Foreskin melanocyte (primary cell): ENCODE measurements at places on chromosomes 1 and 21.

GRCh38 chr1:153921803-153922075 is 1.0 kb downstream of the GATAD2B start:
- no peak for DNase-seq

DNA sequence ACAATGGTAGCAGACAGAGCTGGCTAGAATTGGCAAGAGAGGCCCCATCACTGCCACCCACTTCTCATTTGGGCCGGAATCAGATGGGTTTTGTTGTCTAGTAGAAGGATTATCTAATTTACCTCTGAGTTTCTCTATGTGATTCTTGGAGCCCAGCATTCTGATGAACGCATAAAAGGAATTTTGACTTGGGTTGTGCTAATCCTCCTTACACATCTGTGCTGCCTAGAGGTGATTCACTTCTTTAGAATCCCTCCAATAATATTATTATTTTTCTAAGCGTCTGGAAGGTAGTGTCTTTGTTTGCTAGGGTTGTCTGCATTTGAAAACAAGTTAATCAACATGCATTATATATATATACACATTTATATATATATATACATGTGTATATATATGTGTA is 118.1 kb downstream of the RUNX1 start:
- DNase-seq, result no peak

- no peak for DNase-seq
These were observed 70.6 kb downstream of the TGFB2 start for GRCh38 chr1:218415726-218416125.

GRCh38 chr1:46183079-46183847 is 7.0 kb upstream of the P3R3URF start:
- DNase-seq, result peak; percentile 52

GRCh38 chr1:22257290-22258275 is 114.7 kb upstream of the WNT4 start:
- no peak for DNase-seq

DNA sequence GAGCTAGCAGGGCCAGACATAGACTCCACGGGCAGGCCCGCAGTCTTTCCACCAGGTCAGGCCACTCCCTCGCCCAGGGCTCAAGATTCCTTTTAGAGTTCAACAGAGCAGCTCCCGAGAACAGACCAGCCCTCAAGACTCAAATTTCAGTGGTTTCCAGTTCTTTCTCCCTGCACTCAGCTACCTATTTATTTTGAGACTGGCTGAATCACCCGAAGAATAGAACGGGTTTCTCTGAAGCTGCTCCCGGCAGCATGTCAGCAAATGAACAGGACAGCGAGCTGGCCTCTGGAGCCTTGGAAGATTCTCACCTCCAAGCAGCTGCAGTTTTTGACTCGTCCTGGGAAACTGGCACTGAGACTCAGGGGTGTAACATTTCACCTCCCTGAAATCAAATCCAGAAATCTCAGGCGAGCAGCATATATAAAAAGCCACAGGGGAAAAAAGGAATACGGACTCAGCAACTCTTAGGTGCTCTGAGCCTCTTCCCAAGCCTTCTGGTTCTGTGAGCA is 177.9 kb downstream of the CLIC6 start:
- DNase-seq, result no peak

GRCh38 chr1:151720974-151721787 is at the start of gene RIIAD1:
RIIAD1 (plus strand) TSS chr1:151721522; CDS start chr1:151721537, 15 bp downstream.
- DNase-seq, result no peak

- DNase-seq, result no peak
These were observed 152.9 kb downstream of the FCRL5 start for GRCh38 chr1:157399343-157399983.

DNA sequence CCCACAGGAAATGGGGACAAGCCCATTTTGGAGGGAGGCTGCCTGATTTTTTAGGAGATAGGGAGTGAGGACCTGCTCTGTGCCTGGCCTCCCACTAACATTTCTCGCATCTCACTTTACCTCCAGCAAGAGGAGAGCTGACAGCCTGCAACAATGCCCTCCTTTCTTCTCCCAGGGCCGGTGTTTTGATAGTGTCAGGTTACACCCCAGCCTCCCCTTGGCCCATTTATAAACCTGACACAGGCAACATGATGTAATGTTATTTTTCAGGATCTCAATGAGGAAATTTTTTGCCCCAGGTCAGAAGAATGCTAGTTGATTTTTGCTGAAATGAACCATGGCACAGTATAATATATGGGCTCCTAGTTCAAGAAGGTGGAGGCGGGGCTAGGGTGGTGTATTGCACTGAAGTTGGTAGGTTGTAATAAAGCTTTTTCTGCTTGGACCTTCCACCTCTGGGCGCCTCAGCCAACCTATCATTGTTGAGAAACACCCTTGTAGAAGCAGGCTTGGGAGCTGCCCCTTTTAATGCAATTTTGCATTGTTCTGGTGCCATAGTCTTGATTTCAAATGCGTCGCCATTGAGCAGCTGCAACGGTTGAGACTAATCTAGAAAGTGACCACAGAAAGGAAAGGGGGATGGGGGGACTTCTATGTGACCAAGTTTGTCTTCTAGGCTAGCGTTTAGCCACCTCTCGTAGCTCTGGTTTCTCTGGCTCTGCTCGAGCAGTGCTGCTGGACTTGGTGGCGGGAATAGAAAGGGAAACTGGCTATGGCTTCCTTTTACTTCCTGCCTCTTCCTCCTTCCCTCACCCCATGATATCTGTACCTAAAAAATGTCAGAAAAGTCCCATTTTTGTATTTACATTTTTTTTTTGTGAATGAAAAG is 53.0 kb downstream of the PBX1 start:
- DNase-seq, result no peak

DNA sequence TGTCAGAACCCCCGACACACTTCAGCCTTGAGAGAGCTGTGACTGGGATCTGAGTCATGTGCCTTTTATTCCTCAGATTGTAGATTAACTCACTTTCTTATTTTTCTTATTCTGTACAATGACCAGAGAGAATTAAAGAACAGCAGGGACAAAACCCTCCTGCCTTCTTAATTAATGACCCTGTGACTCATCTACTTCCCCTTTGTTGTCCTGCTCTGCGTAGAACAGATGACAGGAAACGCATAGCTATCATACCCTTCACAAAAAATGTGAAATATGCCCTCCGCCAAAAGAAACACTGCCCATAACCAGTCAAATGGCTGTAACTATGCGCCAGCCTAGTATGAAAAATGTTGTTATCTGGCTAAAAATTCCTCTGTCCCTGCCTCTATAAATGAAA is 9.1 kb upstream of the PADI2 start:
- peak; percentile 97 for DNase-seq

GRCh38 chr1:193539731-193540459 is 353.5 kb upstream of the B3GALT2 start:
- no peak for DNase-seq

- DNase-seq, result no peak
These were observed 6.2 kb upstream of the ANKRD65 start for GRCh38 chr1:1427106-1427819.

GRCh38 chr1:246580497-246581370 is 14.5 kb downstream of the CNST start:
- no peak for DNase-seq

DNA sequence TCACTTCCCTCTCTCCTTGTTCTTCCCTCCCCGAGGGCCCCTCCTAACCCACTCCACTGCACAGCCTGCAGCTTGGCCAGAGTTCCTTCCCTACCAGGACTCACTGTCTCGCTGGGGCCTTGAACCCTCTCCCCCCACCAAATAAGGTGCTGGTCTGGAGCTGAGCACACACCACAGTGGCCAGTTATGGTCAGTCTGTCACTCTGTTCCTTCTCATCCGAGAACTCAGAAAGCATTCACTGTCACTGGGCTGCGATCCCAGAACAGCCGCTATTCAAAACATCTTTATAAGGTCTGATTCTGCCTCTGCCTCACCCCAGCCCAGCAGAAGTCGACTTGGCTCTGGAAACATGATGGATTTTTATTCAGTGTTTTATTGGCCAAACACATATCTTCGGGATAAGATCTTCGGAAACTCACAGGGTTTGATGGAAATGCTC is 19.8 kb upstream of the LBR start:
- DNase-seq, result no peak

GRCh38 chr1:224540535-224540934 is 75.6 kb upstream of the CNIH3 start:
- DNase-seq, result no peak

- DNase-seq, result no peak
These were observed 248.3 kb upstream of the KAZN start for GRCh38 chr1:14350197-14350596.

- no peak for DNase-seq
These were observed 23.2 kb upstream of the BECN2 start for GRCh38 chr1:241934201-241934848.

DNA sequence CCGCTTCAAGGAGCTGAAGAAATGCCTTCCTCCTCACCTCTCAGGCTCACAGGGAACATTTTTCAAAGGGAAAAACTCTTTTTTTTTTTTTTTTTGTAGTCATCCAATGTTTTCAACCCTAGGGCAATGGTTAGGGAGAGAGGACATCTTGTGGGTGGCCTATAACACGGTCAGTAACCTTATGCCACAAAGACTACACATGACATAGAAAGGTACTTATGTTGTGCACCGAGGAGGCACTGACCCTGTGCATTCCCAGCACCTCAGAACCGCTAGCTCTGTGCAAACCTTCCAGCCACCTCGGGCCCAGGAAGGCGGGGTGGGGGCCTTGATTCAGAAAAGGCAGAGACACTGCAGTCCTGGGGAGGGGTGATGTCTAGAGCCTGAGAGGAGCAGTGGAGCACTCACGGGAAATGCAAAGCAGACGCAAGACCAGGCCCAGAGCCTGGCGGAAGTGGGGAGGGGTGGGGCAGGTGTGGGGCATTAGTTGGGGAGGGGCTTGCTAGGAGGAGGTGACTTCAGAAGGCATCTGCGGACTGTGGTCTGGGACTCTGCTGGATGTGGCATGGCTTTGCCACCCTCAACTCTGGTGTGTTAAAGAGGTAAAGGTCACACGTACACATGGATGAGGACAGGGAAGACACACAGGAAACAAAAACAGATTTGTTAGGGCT is 68.6 kb downstream of the MDM4 start:
- DNase-seq, result no peak

DNA sequence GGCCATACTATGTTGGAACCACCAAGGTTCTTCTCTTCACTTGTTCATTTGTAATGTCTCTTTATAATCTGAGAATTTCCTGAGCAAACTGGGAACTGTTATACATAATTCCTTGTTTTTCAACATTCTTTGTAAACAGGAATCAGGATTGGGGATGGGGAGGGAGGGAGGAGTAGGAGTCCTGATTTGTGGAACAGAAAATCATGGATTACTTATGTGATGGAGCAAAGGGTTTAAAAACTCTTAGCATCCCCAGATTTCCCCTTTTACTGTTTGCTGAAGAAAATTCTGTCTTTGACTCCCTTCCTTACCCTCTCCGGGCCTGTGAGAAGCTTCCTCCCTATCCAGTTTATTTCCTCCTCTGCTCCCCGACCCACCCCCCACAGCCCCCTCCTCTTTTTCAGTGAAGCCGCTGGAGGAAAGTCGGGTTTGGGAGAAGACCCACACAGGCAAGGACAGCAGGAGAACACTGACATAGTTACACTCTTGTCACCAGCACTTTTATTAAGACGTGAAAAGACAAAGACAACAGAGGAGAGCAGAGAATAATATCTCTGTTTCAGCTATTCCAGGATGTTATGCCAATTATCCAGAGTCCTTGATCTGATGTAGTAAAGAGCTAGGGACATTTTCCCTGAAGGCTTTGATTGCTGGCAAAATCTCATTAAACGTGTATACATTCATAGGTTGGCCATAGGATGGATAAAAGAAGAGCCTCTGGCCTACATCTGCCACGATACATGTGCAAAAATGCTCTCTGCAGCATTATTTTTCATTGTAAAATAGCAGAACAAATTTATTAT is 4.6 kb upstream of the NBPF1 start:
- DNase-seq, result no peak

GRCh38 chr1:3456449-3456963 is 2.0 kb downstream of the ARHGEF16 start:
- DNase-seq, result no peak

DNA sequence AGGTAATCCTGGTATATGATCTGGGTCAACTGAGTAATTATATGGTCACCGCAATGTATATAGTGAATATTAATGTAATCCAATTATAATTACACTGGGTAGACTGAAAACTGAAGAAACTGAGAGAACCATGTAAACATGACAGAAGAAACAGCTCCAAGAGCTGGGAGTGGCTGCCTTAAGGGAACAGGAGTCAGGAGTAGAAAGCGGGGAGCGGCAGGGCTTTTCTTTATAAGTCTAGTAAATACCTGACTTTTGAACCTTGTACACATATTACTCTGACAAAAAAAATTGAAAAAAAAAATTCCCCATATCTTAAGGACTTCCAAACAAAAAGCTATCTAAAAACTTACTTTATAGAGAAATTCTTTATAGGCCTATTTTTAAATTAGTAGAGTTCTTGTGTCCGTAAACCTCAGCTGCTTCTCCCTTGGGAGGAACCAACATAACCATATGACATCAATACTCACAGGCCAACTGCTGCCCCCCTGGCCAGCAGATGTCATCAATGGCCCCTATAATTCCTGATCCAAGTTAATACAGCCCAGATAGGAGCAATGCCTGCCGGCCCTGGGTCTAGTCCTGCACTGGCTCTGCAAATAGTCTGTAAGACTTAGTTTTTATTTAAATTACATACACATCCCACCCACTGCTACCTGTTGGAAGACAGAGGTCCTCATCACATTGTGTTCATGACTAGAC is 33.8 kb downstream of the THAP3 start:
- no peak for DNase-seq

DNA sequence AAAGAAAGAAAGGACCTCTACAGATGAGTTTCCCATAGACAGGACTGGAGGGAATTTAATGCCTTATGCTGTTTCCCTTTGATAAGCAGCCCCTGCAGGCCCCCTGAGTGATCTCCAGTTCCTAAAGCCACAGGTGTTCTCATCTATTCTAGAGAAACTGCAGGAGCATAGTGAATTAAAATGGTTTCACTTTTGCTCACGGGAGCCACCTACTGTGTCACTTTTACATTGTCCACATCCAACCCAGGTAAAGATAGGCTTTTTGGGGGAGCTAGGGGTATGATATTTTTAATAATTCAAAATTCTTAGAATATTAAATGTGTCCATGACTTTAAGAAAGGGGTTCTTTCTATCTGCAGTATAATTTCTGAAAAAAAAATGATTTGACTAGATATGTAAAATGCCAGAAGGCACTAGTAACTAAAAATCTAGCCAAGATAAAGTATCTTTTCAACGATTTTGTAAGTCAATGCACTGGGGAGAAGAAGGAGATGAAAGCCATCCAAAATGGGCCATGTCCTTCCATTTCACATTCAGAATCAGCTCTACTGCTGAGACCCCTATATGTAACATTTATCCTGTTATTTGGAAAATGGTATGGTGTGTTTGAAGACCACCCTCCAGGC is 267.3 kb upstream of the DUSP10 start:
- no peak for DNase-seq

DNA sequence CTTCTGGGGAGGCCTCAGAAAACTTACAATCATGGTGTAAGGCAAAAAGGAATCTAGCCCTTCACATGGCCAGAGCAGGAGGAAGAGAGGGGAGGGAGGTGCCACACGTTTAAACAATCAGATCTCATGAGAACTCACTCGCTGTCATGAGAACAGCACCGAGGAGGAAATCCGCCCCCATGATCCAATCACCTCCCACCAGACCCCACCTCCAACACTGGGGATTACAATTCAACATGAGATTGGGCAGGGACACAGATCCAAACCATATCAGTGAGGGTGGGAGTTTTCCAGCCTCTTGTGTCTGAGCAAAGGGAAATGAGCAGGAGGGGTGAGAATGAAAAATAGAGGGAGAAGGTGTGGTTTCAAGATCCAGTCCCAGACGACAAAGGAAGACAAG is 482.1 kb upstream of the VAMP3 start:
- DNase-seq, result no peak
